ENCODE measurements at places on chromosomes 13 and 19.

DNA sequence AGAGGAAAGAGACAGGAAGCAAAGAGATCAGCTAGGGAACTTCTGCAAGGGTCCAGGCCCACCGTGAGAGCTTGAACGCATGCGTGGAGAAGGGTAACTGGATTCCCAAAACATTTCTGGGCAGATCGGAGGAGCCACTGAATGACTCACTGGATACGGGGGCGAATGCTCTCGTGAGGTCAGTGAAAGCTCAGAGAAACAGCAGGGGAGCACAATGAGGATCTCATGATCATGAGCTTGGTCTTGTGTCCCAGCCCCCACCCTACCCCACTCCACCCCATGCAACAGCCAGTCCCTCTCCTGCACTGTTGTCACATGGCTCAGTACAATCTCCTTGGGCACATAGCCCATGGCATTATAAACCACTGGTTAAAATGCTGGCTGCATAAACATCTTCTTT lies 40.6 kb downstream of the DCLK1 start:
- DNase-seq: no peak

DNA sequence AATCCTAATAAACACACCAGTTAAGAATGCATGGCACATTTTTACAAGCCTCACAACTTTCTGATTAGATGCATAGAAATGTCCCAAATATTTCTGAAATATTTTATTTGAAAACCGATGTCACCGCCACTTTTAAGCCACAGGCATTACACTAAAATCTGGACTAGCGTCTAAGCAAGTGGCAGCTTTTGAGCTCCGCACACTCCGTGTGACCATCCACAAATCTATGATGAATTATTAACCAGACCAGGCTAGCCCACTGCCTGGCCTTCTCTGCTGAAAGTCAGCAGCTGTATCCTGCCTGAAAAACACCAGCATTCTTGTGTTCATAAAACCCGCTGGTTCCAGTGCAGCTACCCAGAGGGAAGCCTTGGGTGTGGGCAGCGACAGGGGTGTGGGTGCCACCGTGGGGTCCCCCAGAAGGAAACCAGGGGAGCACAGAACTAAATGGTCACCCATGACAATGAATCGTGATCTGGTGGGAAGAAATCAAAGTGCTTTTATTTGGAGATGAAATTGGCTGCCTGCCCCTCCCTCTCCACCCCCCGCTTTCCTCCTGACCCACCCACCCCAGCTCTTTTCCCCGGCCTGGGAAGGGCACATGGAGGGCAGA lies 13.8 kb downstream of the RASA3 start:
- no peak for DNase-seq

DNA sequence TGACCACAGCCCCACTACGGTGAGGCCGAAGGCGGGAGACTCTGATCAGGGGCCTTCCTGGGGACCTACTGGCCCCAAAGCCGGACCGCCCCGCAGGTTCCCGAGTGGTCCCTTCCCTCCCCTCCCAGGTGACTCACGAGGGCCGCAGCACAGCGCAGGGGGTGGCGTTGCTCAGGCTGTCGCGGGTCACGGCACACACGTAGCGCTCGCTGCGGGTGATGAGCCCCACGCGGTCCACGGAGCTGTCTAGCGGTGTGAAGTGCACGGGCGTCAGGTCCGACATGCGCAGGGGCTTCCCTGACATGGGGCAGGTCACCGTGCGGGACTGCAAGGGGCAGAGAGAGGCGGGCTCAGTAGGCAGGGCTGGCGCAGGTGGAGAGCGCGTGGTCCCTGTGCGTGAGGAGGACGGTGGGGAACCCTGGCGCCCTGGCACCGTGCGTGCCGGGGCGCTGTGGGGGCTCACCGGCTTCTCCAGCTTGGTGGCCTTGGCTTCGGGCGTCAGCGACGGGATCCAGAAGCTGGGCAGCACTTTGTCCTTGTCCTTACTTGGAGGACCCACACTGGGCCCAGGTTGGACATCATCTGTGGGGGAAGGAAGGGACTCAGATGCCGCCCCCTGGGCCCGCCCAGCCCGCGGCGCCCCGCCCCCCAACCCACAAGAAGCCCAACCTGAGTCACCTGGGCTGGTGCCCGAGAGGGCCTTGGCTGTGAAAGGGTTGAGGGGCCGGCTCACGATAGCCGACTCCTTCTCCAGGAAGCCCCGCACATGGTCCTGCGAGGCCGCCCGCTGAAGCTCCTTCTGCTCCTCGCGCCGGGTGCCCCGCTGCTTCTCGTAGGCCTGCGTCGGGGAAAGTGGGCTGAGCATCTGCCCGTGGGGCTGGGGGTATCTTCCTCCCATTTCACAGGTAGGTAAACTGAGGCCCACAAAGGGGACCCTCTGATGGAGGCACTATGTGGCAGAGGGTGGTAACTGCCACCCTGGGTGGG lies 23.7 kb downstream of the NOSIP start:
- DNase-seq: no peak

DNA sequence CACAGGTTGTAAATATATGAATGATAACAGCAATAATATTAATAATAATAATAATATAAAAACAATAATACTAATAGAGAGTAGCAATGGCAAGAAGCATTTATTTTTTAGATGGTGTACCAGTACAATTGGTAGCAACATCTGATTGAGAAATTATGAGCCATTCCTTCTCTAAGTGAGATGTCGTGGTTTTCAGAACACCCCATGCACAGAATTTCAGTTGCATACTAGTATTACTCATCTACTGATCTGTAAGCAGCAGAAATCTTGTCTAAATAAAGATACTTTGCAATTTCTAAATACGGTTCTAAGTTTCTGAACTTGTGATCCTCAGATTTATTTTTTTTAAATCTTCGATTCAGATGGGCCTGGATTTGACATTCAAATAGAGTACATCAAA lies 788.0 kb upstream of the ATXN8OS start:
- no peak for DNase-seq

DNA sequence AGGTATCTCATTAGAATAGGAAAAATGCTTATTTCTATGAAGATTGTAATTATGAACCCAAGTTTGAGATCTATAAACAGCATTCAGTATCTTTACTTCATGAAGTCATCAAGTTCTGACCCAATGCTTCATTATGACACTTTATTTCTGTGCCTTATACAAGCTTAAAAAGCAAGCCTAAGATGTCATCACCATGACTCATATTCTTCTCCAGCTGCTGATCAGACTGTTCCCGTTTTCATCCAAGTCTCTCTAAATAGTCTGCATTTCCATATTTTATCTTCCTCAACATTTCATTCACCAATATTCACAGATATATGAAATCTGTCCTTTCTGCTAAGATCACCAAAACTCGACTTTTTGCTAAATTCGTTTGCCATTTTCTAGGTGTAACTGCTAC lies 1247.2 kb upstream of the PRR20A start:
- no peak for DNase-seq

DNA sequence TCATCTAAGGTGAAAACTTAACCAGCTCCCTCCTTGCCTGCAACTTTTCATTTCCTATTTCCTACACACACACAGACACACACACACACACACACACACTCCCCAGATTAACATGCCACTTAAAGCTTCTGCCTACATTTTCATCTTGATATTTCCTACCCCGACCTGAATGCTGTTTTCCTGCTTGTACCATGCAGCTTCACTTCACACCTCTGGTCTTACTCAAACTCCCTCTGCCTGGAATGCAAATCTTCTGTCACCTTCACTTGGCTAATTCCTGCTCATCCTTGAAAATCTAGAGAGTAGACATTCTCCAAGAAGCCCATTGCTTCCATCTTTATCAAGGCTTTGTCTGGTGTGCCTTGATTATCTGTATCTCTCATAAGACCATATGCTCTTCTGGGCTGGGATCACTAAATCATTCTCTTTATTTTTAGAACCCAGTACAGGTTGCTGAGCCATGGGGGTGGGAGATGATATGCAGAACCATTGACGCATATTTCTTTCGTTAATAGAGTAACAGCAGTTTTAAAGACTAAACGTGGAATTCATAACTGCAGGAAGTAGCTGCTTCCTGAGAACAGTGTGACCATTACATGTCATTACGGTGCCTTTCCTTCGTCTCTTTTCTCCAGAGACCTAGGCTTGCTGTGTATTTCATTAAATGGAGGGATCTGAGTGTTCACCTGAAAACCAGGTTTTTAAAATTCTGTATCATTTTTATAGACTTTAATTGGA lies 37.7 kb downstream of the CNMD start:
- no peak for DNase-seq

Data from hindlimb muscle (tissue), 1 donor.